MV-4-11 (cell line): ENCODE measurements at places on chromosomes 2 and 18.

- no peak for DNase-seq
Observed at GRCh38 chr2:49618491-49618890, 464.2 kb upstream of the FSHR start.

DNA sequence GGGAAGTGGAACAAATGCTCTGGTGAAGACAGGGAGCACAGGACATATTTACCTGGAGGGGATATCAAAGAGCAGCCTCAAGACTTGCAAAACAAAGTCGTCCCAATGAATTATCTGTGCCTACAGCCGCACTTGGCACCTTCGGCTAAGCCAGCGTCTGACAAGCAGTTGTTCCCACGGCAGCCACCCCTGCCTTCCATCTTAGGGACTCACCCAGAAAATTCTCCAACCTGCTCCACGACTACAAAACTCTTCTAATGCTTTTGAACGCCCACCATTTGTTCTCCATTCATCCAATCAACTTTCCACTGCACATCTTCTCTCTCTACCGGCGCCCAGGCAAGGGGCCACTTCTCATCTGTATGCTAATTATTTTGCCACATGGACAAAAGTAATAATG lies 7.0 kb downstream of the MYT1L start:
- DNase-seq, result no peak

- no peak for DNase-seq
Observed at GRCh38 chr2:119483896-119484718, 40.2 kb downstream of the SCTR start.

GRCh38 chr2:179745635-179746256 lies 115.7 kb downstream of the ZNF385B start:
- no peak for DNase-seq

DNA sequence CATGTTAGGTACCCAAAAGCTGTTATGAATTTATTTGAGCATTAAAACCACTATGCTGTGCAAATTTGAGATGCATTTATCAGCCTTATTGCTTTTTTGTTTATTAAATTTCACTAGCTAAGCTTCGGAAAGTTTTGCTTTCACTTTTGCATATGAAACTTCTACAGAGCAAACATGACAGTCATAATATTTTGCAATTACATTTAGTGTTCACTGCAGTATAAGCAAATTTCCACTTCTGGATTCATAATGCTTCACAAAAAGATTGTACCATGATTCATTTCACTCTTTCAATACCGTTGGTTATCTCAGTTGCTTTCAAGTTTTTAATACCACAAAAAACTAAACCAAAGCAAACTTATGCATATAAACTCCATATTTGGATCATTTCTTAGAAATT lies 228.7 kb upstream of the SLC8A1 start:
- DNase-seq, result peak; percentile 67

GRCh38 chr2:153134725-153135124 lies 343.8 kb downstream of the RPRM start:
- DNase-seq, result no peak

DNA sequence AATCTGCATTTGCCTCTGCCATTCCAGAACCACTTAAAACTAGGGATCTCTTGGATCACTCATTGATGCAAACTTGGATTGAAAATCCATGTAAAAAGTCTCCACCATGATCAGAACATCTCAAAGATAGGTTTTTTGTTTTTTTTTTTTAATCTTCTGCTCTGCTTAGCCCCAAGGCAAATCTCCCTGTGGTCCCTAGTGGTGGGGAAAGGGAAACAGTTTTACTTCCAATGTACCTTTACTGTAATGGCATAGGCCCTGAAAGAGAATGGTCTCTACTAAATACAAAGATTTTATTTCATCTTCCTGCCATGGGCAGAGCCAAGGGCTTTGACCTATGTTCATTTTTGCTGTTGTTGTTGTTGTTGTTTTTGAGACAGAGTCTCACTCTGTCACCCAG lies 78.4 kb downstream of the KANSL1L start:
- no peak for DNase-seq

GRCh38 chr2:65186872-65187851 lies 40.5 kb upstream of the ACTR2 start:
- peak; percentile 80 for DNase-seq

- no peak for DNase-seq
Observed at GRCh38 chr2:111535404-111535803, 348.6 kb downstream of the ANAPC1 start.

GRCh38 chr18:33805592-33805991 lies 227.6 kb downstream of the ASXL3 start:
- no peak for DNase-seq

- DNase-seq, result no peak
Observed at GRCh38 chr2:64015898-64016297, 3.3 kb downstream of the VPS54 start.

GRCh38 chr2:123002660-123003248 lies 1022.3 kb upstream of the CNTNAP5 start:
- DNase-seq, result no peak

GRCh38 chr2:16656784-16657391 lies 8.7 kb downstream of the CYRIA start:
- DNase-seq, result peak; percentile 96

DNA sequence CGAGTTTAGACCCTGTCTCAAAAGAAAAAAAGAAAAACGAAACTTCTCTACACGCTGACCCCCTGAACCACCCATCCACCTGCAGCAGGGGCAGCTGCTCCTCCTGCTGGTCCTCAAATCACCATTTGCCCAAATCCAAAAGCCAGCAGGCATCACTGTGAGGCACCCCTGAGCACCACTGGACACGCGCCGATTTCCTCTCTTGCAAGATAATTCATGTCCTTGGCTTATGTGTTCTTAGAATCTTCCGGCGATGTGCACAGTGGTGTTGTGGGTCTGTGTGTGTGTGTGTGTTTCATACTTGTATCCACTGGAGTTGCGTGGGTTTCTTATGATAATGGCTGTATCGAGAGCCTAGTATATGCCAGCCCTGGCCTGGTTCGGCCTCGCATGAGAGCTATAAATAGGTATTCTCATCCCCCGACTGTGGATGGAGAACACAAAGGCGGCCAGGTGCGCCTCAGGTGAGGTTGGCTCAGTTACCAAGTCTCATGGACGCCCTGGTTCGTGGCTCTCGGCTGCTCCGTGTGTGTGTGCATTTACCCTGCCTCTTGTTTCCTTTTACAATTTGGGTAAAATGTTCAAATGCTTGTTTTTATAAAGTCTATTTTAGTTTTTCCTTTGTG lies 235.5 kb downstream of the HDAC4 start:
- no peak for DNase-seq

DNA sequence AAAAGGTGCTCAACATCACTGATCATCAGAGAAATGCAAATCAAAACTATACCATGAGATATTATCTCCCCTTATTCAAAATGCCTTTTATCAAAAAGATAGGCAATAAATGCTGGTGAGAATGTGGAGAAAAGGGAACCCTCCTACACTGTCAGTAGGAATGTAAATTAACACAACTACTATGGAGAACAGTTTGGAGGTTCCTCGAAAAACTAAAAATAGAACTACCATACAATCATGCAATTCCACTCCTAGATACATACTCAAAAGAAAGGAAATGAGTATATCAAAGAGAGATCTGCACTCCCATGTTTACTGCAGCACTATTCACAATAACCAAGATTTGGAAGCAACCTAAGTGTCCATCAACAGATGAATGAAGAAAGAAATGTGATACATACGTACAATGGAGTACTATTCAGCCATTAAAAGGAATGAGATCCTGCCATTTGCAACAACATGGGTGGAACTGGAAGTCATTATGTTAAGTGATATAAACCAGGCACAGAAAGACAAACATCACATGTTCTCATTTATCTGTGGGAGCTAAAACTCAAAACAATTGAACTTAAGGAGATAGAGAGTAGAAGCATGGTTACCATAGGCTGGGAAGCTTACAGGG lies 63.8 kb downstream of the MAP4K3 start:
- DNase-seq, result no peak

- DNase-seq, result no peak
Observed at GRCh38 chr2:112920923-112921532, 10.1 kb downstream of the IL37 start.

DNA sequence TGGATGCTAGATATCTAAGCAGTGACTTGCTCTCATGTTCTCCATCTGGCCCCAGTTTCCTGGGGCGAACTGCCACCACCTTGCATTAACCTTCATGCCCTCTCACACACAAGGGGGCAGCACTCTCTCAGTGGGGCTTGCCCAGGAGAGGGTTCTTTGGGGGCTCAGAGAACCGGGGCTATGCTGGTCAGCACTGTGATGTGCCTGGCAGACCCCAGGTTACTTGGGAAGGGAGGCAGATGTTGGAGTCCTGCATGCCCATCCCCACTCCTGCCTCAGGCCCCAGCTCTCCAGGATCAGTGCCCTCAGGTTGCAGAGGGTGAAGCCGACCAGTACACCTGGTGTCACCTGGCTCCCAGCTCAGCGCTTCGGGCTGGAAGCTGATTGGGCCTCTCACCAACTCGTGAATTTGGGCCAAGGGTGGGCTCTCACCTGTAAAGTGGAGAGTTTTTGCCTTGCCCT lies 396.2 kb upstream of the HS6ST1 start:
- no peak for DNase-seq

- no peak for DNase-seq
Observed at GRCh38 chr18:27008575-27008974, 143.1 kb upstream of the AQP4 start.

- no peak for DNase-seq
Observed at GRCh38 chr2:64045938-64046337, 26.7 kb upstream of the VPS54 start.

GRCh38 chr18:71136487-71136886 lies 847.6 kb downstream of the SOCS6 start:
- no peak for DNase-seq

GRCh38 chr2:46066601-46067000 lies 230.6 kb upstream of the EPAS1 start:
- DNase-seq, result no peak

DNA sequence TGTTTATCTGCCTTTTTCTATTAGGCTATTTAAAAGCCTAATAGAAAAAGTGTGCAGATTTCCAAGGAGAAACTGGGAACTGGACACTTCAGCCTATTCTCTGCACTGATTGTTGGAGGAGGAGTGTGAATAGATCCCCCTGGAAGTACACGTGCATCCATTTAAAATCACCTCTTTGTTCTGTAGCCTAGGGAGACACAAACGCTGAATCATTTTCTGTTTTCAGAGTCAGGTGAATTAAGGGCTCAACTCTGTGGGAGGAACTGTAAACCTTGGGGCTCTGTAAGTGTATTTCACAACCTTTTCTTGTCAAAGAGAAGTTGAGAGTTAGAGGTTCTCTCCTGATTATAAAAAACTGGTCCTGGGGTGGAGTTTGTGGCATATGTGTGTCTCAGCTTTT lies 159.7 kb downstream of the SPAG16 start:
- DNase-seq, result no peak

DNA sequence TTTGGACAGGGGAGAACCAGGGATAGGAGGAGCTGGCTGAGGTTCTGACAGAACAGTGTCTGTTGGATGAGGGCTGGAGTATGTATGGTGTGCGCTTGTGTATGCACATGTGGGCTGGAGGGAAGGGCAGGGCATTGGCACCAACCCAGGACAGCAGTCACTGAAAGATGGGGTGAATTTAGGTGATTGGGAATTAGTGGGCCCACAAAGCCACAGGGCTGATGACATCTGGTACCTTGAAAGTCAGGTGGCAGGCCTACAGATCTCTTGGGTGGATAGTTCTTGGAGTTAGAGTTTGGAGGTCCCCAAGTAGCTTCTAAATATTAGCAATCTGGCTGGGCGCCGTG lies 45.7 kb downstream of the C2orf42 start:
- no peak for DNase-seq
